ENCODE measurements at places on chromosomes 11 and 22. TPM values are rescaled to one million over a fixed set of nuclear protein-coding genes. Genes with fewer than 3 reads are reported as not detected.
A peak's percentile ranks its signal among the peaks of the same experiment; 100 is the strongest.

GRCh38 chr11:10318527-10318802 is 13.6 kb downstream of the ADM start:
- DNase-seq: no peak

GRCh38 chr11:121024989-121025388 is 1.1 kb downstream of the TBCEL start:
- DNase-seq: peak; percentile 25

The CDC42BPG gene
- 11.6 TPM for total RNA-seq

DNA sequence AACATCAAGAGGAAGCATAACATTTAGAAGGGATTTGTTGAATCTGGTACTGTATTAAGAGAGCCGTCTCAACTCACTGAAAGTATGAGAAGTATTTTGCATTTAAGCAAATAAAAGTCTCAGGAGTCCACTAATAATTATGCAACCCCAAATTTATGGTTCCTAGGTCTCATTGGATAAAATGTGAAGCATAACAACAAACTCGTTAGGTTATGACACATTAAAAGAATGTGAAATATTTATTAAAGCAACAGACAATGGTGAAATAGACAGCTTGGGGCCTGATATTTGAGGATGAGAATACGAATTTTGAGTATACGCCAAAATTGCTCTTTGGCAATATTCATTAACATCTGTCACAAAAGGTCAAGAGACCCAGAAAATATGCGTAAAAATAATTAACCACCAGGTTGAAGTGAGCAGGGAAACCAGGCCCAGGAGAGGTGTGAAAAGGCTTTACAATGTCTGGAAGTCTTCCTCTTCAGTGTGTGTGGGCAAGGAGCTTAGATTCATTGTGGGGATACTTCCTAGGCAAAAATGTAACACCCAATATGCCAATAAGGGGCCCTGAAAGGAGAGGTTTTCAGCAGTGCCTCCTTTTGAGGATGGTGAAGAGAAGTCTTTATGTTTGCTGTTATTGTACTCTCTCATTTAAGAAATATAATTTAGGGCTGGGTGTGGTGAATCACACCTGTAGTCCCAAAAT is 89.2 kb downstream of the FDX1 start:
- no peak for DNase-seq

- DNase-seq: no peak
Observed at GRCh38 chr11:6129635-6130034, 22.2 kb downstream of the OR56B4 start.

GRCh38 chr22:19756288-19757128 is 4.1 kb upstream of the TBX1 start:
- DNase-seq: peak; percentile 56

The KCNJ1 gene
- not detected for total RNA-seq

- DNase-seq: no peak
Observed at GRCh38 chr11:130571519-130571918, 123.1 kb downstream of the ADAMTS15 start.

DNA sequence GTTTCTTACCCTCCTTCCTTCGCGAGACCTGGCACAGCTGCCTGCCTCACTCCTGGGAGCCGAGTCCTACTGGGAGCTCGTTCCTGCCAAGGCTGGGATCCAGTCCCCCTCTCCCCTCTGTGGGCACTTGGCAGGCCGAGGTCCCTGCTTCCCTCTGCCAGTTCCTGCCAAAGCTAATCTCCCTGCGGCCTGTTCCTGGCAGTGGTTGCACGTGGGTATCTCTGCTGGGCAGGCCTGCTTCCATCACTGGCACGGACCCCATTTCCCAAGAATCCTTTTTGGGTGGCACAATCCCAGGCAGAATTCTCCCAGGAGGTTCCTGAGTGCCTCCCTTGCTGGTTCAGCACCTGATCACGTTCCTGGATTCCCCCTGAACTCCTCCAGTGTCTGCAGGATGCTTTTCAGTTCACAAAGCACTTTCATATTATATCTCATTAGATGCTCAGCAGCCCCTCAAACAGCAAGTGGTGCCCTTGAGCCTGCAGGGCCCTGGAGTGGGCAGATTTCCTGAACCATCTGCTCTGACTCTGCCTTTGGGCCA is 96.5 kb downstream of the RRM1 start:
- no peak for DNase-seq

- no peak for DNase-seq
Observed at GRCh38 chr11:34773826-34774225, 142.4 kb downstream of the APIP start.

DNA sequence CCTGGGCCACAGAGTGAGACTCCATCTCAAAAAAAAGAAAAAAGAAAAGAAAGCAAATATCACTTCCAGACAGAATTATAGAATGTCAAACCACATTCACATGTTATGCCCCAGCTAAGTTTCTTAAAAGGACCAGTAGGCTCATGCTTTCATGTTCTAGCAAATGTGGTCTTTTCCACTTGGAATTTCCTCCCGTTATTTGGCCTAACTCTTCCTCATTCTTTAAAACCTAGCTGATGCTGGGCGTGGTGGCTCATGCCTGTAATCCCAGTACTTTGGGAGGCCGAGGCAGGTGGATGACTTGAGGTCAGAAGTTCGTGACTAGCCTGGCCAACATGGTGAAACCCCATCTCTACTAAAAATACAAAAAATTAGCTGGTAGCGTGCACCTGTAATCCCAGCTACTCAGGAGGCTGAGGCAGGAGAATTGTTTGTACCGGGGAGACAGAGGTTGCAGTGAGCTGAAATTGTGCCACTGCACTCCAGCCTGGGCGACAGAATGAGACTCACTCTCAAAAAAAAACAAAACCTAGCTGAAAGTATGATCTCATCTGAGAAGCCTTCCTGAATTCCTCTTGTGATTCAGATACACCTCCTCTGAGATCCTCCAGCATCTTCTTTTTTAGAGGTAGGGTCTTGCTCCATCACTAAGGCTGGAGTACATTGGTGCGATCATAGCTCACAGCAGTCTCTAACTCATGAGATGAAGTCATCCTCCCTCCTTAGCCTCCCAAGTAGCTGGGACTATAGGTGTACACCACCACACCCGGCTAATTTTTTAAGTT is 50.4 kb downstream of the FCHSD2 start:
- DNase-seq: no peak

DNA sequence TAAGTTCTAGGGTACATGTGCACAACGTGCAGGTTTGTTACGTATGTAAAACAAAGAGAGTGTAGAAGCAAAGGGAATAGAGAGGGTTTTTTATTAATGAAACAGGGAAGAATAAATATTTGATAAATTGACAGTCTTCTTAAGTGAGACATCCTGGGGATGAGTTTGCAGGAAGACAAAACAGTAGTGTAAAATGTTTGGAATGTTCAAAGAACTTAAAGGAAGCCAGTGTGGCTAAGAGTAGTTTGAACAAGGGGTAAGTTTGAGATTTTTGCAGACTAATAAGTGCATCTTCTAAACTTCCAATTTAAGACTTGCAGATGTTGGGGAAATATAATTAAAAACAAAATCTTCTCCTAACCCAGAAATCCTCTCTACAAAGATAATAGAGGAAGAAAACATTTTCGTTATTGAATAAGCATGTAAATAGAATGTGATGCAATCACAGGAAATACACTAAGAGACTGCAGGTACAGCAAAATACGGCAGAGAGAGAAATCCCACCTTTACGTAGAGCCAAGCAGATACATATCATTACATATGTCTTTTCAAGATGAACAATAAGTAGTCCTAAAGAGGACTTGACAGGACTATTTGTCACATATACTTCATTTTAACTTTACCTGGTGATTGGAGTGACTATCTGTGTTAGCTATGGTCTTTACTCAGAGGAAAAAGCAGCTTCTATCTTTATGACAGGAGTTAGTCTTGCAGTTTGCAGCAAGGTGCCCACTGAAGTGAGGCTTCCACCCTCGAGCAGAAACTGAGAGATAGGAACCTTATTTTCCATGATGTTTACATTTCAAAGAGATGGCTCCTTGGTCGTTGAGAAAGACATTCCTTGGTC is 402.1 kb downstream of the CNTN5 start:
- no peak for DNase-seq

The MAP6 gene
- total RNA-seq: 0.44 TPM

The MUC2 gene
- total RNA-seq: not detected
